Activated T-cell treated with anti-CD3 and anti-CD28 coated beads for 1 hour (primary cell): ENCODE measurements at places on chromosomes 3 and 15.

DNA sequence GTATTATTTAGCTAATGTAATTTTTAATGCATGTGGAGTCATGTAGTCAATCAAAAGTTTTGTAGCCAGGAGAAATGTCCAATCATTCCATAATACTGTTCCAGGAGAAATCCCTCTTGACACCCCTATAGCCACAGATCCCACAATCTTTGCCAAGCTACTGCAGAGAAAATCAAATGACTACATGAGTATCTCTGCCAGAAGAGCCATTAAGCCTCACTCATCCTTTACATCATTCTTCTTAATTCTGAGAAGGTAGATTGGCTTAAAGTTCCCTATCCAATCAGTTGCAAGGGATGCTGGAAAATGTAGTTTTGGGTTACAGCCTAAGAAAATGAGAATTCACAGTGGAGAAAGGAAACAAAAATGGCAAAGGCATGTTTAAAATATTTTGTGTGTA lies 502.1 kb downstream of the ZBBX start:
- DNase-seq: no peak

DNA sequence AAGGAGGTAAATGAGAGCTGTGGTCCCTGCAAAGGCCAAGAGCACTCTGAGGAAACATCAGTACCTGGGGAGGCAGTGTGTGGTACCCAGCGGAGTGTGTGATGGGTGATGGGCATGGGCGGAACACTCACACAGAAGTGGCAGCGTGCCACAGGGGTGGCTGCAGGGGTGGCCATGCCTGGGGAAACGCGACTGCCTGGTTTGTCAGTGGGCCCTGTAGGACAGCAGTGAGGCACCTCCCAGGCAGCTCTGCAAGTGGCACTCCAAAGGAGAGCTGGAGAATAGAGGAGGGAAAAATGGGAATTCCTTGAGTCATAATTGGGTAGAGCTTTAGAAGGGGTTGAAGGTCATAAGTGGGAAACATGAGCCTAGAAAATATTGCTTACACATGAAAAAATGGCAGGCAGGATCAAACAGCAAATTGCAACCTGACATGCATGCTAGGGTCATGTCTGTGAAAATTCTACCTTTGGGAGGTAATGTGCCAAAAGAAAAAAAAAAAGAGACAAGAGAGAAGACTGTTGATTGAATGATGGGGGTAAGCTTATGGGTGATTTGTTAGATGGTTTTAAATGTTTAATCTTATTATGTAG lies 138.4 kb downstream of the RPLP1 start:
- DNase-seq: no peak

- DNase-seq: no peak
These were observed 22.4 kb downstream of the PRKCI start for GRCh38 chr3:170244576-170244975.

GRCh38 chr3:121786485-121786884 lies 36.9 kb upstream of the GOLGB1 start:
- DNase-seq: no peak

DNA sequence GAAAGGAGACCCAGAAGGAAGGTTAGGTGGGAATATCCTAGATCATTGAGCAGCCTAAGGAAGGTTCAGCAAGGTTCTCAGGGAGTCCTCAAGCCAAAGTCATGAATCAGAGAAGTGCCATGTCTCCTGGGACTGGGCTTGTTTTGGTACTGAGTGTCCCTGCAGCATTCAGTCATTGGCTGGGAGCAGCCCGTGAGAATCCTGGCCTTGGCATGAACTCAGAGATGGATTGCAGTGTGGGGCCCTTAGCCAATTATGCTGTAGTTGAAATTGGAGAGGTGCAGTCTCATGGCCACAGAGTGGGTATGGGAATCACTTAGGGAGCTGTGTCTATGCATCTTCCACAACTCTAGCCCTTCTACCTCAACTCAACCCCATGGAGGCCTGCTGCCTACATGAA lies 17.0 kb upstream of the PPM1L start:
- no peak for DNase-seq

DNA sequence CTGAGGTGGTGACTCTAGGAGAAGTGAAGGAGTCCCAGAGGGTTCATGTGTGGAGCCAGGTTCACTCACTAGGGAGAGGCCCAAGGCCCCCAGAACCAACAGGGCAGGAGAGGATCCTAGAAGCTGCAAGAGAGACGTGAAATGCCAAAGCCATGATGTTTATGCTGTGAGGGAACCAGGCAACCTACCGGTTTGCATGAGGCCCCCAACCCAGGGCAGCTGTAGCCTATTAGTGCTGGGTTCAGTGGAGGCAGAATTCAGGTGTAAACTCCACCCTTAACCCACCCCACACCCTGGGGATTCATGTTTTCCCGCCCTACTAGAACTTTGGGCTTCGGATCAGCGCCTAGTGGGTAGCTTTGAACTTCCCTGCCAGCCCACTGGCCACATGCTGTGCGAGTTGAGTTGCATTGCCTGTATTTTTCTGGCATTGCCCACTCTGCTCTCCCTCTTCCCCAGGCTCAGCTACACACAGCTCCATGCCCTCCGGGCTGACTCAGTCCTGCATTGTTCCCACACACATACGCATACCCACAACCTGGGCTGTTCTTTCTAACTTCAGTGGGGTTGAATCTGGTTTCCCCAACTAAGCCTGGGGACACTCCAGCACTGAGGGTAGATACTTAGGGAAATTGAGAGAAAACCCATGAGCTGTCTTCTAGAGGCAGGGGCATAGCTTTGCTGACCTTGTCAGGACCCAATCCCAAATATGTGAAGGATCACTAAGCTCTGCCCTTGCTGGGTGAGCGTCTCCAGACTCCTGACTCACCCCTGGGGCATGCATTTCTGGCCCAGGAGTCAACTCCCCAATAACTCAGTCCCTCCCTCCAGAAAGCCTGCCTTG lies 2.0 kb upstream of the ZBTB47 start:
- DNase-seq: no peak

DNA sequence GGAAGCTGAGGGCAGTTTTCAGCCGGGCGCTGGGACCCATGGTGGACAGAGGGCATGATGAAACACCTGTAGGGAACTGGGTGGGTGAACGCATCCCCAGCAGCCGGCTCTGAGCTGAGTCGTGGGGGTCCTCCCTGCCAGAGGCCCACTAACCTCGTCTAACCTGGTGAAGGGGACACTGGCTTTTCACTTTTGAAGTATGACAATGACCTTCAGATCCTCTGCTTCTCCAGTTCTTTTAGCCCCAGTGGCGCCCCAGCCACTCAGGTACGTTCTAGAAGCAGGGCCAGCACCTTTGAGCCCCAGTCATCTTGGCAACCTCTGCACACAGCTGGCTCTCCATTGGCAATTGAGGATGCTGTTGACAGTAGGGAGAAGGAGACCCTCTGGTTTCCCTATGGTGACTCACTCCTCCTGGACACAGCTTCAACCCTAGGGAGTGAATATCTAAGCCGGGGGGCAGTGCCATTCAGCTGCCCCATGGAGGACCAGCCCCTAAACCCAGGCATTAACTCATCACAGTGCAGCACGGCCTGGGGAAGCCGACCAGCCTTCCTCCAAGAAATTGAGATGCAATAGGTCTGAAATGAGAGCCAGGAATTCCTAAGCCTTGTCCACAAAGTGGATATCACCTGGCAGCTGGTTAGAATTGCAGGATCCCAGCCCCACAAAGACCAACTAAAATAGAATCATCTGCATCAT lies 46.1 kb downstream of the CMTM6 start:
- no peak for DNase-seq

- no peak for DNase-seq
These were observed 42.1 kb downstream of the ZNF654 start for GRCh38 chr3:88101142-88101541.

DNA sequence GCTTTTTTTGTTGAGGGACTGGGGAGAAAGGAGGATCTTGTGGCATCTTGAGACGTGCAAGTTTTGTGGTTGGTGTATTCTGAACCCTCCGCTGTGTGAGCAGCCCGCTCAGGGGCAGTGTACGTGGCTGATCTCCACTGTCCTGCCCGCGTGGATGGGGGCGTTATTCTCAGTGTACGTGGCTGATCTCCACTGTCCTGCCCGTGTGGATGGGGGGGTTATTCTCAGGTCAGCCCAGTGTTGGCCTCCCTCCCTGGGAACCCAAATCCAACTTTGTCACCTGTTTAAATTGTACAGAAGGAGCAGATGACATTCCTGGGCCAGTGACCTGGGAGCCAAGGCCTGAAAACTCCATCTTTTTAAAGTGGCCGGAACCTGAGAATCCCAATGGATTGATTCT lies 84.0 kb downstream of the PGPEP1L start:
- no peak for DNase-seq

- no peak for DNase-seq
These were observed 25.1 kb downstream of the ETV5 start for GRCh38 chr3:186083746-186084145.

GRCh38 chr3:50479523-50479922 lies 23.9 kb downstream of the CACNA2D2 start:
- no peak for DNase-seq

- no peak for DNase-seq
These were observed 4.5 kb upstream of the MASP1 start for GRCh38 chr3:187296058-187296457.

GRCh38 chr3:85090495-85090894 lies 131.7 kb downstream of the CADM2 start:
- no peak for DNase-seq

- DNase-seq: no peak
These were observed 155.7 kb downstream of the NEK10 start for GRCh38 chr3:27213450-27213849.

DNA sequence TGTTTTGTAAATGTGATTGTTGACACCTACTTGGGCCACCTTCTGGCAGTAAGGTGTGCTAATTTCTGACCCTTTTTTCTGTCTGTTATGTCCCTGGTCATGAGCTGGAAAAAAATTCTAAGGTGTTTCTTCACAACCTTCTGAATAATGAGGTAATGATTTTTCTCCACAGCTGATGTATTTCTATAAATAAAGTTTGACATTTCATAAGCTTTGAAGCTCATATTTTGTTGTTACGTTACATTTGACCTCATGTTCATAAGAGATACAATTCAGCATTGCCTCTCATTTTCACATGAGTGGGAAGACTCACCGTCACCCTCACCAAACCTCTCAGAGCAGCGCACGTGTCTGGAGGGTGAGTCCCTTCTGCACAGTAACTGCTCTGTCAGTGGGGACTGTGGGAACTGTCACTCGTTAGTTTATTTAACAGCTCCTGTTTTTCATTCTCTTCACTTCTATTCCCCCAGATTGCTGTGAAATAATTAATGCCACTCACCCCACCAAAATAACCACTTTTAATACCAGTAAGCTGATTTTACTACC lies 140.9 kb downstream of the PLCL2 start:
- no peak for DNase-seq

- DNase-seq: no peak
These were observed 43.6 kb downstream of the BLM start for GRCh38 chr15:90760661-90761232.

DNA sequence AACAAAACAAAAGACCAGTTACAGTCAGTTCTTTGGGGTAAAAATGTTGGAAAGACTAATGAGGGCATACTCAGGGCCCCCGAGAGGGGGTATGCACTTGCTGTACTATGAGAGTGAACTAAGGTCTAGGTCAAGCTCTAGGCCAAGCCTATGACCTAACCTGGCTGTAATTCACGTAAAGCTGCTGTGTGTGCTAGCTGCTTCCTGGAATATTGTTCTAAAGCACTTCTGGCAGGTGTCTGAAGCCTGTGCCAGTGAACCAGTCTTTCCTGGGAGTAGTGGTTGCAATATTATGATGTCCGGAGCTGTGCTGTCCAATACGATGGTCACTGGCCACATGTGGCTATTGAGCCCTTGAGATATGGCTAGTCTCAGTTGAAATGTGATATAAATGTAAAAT lies 13.1 kb upstream of the CX3CR1 start:
- no peak for DNase-seq

DNA sequence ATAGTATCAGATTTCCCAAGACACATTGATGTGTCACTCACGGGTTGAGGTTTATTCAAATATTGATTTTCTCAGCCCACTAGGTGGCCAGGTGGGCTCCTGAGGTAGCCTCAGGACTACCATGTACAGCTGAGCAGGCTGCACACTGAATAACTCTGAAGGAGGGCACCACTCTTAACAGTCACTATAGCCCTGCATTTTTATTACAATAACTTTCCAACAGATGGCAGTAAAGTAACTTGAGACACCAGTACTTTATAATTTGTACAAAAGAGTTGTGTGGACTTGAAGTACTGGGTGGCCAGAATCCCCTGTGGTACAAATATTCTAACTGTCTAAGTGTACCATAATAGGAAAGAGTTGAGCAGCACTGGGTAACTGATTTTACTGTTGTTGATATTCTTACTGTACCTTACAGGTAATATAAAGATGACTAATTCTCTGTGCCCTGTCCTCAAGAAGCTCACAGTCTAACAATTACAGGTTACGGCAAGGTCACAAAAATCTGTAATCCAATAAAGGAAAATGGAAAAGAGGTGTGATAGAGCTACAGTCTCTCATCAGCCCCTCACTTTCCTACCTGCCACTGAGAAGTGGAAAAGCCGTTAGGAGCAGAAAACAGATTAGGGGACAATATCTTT lies 76.0 kb downstream of the ETFA start:
- DNase-seq: no peak

GRCh38 chr15:73677146-73677607 lies 7.0 kb upstream of the CD276 start:
- peak; percentile 28 for DNase-seq

- DNase-seq: no peak
These were observed 79.5 kb downstream of the IQSEC1 start for GRCh38 chr3:12993517-12994356.

GRCh38 chr15:71472566-71472965 lies 337.8 kb upstream of the NR2E3 start:
- no peak for DNase-seq

- no peak for DNase-seq
These were observed 41.4 kb downstream of the SORD start for GRCh38 chr15:45064386-45064785.

GRCh38 chr3:32501783-32502117 lies 902 bp downstream of the CMTM6 start:
- no peak for DNase-seq

DNA sequence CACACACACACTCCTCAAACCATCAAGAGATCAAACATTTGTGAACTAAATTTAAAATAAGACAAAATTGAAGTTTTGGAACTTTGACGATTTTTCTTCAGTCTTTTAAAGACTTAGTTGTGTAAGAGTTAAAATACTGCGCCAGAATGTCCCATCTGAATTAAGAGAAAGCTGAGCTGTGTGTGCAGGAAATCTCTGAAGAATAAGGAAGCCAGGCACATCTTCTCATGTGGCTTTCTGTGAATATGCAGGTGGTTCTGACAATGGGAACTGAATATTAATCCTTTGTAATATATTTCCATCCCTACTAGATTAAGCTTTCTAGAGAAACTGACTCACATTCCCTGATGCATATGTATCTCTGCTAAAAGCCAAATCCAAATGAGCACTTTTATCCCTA lies 60.1 kb upstream of the ICE2 start:
- DNase-seq: no peak

GRCh38 chr3:11532931-11533391 lies 110.8 kb downstream of the VGLL4 start:
- DNase-seq: no peak

DNA sequence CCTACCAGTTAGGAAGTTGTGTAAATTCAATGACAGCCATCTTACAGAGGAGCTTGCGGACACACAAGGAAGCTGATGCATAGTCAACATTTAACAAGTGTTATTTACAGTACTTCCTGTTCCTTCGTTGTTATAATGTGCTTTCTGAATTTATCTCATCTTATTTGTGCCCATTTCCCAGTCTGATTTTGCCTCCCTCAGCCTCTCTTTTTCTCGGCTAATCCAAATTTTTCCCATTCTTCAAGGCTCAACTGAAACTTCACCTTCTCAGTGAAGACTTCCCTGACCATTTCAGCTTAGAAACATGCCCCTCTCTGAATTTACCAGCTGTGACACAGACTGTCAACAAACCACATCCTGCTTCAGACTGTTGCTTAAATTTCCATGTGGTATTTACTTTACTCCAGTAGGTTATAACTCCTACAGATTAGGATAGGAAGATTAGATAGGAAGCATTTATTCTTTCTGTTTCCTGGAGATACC lies 55.7 kb upstream of the CP start:
- no peak for DNase-seq
